ENCODE measurements at places on chromosomes 1 and 21.

DNA sequence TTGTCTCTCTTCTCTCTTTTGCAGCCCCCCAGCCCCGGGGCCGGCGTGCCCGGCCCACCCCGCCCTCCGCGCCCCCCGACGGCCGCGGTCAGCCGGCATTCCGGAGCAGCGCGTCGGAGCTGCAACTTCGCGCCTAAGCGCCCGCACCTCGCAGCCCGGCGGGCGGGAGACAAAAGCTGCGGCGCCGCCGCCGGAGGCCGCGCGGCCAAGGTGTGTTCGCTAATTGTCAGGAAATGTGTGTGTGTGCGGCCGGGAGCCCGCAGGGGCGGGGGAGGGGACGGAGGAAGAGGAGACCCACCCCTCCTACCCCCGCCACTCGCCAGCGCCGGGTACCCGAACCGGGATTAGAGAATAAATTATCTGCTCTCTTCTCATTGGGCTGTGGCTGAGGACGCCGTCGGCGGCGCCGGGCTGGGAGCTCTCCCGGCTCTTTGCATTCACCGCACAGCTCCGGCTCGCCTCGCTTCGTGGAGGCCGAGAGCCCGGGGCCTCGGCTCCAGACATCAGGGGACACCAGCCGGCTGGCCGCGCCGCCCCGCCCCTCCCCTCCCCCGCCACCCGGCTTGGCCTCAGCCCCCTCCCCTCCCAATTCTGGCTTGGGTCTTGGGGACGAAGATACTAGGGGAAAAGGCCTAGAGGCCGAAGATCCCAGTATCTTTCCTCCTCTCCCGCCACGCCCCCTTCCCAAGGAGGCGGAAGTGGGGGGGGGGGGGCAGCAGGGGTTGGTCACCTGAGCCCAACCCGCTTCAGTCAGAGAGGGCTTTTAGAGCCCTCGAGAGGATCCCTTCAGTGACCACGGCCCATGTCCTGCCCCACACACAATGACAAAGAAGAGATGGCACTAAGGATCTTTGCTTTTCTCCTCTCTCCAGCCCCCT, 1.3 kb upstream of the BLACAT1 start:
- no peak for ATAC-seq

GRCh38 chr1:193533853-193534252, 347.4 kb upstream of the B3GALT2 start:
- ATAC-seq, result no peak

GRCh38 chr1:81982523-81982922, 181.8 kb downstream of the ADGRL2 start:
- no peak for ATAC-seq

DNA sequence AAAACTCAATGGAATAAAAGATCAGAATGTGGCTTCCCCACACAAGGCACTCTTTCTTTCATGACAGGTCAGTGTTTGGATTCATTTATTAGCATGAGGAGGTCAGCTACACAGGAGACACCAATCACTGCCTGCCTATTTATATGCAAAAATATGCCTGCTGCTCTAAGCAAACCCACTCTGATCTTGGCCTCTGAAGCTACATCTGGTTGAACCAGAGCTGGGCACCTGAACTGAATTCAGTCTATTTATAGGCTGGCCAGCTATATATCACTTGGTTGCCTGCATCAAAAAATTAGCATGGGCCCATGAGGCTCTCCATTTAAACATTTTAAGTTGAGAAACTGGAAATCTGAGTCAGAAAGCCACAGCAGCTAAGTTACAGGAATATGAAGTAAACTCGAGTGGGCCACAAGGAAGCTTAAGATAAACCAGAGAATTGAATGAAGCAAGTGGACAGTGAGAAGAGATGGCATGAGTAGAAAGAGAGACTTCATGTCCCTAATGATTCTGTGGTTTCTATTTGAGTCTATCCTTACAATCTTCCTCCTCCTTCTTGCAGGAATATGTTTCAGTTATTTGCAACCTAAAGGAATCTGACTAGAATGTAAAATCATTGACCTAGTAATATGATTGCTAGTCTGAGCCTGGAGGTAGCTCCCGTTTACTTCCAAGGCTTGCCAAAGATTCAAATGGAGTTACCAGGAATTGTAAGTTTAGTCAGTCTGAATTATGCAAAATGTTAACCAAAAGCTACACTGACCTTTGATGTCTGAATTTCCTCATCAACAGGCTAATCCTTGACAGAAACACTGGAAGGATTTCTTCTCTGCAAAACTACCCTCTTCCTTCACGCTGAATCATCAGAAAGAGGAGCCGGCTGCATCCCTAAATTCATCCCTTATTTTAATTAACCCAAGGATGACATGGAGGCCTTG, 17.7 kb downstream of the DDAH1 start:
- ATAC-seq, result no peak

DNA sequence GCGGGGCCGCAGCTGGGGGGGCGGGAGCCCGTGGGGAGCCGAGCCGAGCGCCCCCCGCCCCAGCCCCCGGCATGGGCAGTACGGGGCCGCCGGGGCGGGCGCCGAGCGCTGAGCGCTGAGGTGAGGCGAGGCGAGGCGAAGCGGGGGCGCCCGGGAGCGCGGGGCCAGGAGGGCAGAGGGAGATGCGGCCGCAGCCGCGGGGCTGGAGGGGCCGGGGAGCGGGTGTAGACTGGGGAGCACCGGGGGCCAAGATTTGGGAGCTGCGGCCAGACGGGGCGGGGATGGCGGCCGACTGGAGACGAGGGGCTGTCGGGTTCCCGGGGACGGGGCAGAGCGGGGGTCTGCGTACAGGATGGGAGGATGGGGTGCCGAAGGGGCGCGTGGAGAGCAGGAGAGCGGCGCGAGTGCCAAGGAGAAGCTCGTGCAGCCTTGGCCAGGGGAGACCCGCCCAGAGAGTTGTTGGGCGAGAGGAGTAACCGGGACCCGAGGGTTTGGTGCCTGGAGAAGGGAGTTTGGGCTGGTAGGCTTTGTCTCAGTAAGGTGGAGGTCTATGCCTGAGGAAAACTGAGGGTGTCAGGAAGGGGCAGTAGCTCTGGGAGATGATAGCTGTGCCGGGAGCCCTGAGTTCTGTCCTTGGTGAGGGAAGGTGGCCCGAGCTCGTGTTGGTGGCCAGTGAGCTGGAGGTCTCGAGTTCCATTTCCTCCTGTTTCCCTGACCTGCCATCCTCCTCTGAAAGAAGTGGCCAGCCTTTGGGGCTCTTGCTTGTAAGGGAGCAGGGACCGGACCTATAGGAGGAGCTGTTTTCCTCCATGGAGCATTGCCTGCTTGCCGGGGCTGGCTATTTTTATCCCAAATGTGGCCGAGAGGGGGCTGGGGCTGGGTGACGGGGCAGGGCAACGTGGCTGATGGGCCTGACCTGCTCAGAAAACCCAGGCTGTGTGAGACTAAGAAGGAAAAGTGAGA, 539 bp downstream of the ATP8B2 start:
- ATAC-seq, result peak; percentile 54

- no peak for ATAC-seq
These were observed 80.8 kb upstream of the POU3F1 start for GRCh38 chr1:38127428-38127827.

GRCh38 chr1:86503406-86504136, 34.8 kb downstream of the CLCA1 start:
- ATAC-seq, result no peak

DNA sequence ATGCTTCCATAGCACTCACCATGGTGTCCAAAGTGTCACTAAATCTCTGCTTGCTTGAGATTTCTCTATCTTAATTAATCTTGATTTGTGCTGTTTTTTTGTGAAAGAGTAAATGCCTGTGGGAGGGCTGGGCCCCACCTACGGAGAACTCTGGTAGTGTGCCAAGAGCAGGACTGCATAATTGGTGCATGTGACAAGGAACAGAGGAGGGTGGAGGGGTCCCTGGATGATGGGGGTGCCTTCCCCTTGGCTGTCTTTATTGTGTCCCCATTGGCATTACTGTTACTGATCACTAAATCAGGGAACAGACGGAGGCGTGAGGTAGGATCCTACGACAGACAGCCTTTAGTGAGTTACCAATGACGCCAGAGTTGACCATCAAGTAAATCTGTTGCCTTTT, 223.4 kb downstream of the DISC1 start:
- ATAC-seq, result no peak

GRCh38 chr1:46030876-46031660, 101.4 kb downstream of the PIK3R3 start:
- no peak for ATAC-seq
